ENCODE measurements at places on chromosomes 6 and 20.

DNA sequence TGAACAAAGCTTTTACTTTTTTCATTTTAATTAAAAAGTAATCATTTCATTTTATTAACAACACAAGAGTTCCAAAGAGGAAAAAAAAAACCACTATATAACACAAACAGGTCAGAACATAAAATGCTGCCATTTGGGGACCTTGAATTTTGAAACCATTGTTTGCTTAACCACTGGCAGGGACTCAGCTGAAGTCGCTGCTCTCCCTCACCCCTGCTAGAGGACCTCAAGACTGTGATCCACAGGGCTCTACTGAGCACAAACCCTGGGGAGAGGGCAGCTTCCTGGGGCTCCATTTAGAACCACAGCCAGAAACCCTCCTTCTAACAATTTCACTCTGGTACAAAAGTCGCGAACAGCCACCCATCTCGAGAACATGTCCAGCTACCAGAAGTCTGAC, 28.8 kb downstream of the NCOA5 start:
- no peak for DNase-seq

DNA sequence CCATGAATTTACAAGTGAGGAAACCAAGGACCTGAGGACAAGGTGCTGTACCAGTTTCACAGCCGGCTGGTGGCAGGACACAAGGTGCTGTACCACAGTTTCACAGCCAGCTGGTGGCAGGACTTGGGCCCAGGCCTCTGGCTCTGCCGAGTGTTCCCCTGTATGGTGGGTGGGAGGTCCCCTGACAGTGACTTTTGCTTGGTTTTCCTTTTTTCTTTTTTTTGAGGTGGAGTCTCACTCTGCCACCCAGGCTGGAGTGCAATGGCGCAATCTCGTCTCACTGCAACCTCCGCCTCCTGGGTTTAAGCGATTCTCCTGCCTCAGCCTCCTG, 212.4 kb downstream of the LY86 start:
- DNase-seq: no peak

- DNase-seq: no peak
Observed at GRCh38 chr6:82691997-82692396, 328.4 kb downstream of the TPBG start.

DNA sequence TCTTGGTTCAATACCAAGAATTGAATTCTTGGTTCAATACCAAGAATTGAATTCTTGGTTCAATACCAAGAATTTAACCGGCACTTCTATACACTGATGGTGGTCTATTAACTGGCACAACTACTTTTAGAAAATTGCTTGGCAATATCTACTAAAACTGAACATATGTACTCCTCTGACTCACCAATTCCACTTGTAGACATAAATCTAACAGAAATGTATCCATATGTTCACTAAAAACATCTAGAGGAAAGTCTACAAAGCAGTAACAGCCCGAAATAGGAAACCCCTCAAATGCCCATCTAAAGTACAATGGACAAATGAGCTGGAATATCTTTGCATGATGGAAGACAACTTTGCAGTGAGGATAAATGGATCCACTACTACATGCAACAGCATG, 71.9 kb downstream of the KIF16B start:
- DNase-seq: no peak

GRCh38 chr20:62979876-62980373, 26.8 kb downstream of the BHLHE23 start:
- no peak for DNase-seq

- DNase-seq: no peak
Observed at GRCh38 chr6:347232-347631, 44.3 kb upstream of the IRF4 start.

DNA sequence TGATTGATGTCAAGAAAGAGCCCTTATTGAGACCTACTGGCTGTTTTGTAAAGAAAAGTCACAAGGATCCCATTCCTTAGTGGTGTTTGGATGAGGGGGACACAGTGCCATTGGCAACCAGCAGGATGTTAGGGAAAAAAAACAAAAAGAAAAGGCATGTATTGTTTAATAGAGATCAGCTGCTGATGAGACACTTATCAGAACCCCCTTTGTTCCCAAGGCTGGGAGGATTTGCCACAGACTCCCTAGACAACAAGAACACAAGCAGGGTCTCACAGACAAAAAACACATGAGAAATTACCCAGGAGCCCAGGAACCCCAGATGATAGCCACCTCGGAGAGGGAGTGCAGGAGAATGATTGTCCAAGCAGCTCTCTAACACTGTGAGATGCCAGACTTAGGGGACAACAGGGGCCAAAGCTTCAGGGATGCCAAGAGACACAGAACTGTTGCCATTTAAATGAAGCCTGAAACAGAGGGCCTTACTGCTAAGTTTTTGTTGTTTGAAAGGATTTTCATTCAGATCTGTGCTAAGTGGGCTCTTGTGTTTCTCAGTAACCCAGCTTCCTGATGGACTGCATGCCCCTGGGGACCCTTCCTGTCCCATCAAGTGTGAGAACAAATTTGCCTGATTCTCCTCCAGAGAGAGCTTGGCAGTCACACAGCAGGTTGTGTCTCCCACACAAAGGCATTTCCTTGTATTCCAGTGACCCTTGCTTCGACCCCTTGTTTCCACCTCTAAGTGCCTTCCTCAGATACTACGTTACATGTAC, 48.7 kb upstream of the HEY2 start:
- no peak for DNase-seq

DNA sequence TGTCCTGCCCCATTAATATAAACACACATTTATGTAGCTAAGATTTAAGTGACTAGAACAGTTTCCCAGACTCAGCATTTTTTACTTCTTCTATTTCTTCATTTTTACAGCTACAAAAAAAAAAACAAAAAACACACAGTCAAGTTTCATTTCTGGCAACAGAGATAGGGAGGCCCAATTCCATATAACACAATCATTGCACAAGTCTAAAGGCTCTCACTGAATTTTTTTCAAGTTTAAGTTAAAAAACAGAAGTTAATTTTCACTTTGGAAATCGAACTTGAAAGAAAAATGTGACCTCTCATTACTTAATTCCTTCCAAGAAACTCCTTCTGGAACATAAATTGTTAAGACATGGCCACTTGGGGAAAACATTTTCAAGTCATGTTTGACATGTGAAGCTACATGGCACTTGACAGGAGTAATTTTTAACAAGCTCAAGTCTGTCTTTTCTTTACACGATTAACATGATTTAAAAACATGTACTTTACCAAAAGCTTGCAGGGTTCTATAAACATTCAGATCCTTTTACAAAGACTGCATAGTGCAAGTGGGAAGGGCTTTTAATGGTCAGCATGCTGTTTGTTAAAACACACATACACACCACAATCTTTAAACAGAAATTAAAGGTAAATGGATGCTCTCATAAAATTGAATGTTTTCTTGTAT, 100.1 kb upstream of the CCDC28A start:
- no peak for DNase-seq

GRCh38 chr6:3542032-3542640, 85.3 kb upstream of the SLC22A23 start:
- no peak for DNase-seq

DNA sequence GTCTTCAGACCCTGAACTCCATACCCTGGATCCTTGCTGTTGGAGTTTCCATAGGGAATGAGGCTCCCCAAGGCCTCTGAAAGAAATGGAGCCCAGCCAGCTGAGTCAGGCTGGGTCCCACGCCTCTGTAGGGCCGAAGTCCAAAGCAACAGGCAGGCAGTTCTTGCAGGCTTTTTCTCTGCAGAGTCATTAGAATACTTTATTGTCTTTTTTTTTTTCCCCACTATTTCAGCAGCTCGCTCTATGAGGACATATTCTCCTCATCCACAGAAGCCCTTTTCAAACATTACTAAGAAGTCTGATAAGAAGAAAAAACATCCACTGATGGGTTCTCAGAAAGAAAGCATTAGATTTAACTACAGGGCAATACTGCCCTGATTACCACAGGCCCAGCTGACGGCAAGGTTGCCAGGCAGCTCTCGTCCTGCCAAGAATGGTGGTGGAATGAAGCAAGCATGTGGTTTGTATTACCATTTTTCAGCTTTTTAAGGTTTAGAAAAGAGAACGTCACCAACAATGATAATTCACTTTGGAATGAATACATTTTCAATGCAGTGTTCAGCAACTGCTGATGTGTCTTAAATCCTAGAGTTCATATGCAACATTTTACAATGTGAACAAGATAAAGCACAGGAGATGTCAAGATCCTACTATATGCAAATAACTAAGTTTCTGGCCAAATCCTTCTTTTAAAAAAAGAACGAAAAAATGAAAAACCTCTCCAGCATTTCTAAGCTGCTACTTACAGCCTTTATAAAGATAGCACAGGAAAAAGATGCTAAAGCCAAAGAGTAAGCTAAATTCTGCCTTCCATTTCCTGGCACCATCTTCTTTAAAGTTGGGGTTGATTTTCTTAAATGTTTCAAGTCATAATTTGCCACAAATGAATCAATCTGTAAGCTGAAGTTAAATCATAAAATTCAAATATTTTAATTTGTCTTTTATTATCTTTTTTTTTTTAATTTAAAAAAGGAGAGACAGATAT, 223.6 kb upstream of the CITED2 start:
- no peak for DNase-seq

DNA sequence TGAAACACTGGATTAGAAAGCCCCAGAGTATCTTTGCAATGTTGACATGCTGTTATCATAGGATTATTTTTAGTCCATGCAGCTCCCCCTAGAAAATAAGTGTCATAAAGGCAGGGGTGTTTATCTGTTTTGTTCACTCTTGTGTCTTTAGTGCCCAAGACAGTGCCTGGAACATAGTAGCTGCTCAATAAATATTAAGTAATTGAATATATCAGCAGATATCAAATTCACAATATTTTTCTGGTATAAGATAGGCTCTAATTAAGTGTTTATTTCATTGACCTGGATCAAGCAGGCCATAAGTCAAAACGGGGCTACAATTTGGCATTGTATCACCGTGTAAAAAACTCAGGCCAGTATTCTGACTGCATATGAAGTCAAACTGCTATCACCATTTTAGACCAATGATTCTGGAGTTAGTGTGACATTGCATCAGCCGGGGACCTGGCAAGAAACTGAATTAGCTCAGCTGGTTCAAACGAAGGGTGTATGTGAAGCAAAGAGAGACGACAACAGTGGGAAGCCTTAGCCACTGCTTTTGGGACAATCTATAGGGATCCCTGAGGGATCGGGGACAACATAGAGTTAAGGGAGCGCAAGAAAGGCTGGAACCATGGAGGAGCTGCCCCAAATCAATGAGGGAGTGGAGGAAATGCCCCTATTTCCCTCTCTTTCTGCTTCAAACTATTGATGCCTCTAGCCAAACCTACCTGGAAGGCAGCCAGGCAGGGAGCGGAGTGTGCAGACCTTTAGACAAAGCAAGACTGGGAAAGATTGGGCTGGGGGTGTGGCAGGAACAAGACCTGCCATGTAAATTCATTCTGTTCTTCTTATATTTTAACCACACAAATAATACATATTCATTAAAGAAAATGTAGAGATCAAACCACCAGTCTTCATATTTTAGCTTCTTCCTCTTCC, 112.2 kb downstream of the PLEKHG1 start:
- no peak for DNase-seq

DNA sequence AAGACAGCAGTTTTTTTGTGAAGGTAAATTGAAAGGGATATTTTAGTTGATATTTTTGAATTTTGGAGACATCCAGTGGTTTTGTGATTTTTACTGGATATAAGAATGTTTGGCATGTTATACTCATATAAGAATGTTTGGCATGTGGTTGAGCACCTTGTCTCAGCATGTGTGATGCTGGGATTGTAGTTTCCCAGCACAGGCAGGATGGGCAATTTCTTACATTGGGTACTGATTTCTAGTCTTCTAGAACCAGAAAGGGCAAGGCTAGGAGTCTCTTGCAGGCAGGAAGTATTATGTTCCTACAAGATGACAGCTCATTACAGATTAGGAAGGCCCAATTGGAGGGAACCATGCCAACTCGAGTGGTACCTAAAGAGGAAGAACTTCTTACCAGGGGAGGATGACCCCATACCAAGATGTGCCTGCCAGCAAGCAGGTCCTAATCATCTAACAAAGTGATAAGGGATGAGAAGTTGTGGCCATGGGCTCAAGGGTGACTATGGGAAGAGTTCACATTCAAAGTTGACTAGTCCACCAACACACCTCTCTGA, 377.8 kb downstream of the UTRN start:
- DNase-seq: no peak

- no peak for DNase-seq
Observed at GRCh38 chr20:31712112-31712553, 10.5 kb downstream of the BCL2L1 start.

DNA sequence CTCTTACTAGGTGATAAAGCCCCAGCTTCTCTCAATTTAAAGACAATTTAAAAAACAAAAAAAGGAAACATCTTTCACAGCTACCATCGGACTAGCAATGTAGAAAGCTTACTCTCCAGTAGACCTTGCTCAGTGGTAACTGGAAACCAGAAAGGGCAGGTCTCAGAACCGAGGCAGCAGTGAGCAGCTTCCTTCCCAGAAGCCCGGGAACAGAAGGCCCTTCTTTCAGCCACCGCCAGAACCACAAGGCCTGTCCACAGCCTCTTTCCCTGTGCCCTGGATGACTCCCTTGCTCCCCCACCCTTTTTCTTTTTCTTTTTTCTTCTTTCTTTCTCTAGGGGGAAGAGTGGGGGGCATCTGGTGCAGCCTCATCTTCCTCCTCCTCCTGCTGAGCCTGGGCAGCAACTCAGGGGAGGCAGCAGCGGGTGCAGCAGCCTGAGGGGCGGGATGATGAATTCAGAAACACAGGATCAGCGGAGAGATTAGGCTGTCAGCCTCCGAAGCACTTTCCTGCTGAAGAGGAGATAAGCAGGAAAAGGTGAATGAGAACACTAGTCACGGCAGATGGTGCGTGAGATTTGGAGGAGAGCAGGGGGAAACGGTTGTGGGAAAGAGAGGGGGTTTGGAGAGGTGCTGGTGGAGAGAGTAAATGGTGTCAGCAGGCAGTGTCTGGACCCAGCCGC, 158.5 kb downstream of the ID4 start:
- no peak for DNase-seq

DNA sequence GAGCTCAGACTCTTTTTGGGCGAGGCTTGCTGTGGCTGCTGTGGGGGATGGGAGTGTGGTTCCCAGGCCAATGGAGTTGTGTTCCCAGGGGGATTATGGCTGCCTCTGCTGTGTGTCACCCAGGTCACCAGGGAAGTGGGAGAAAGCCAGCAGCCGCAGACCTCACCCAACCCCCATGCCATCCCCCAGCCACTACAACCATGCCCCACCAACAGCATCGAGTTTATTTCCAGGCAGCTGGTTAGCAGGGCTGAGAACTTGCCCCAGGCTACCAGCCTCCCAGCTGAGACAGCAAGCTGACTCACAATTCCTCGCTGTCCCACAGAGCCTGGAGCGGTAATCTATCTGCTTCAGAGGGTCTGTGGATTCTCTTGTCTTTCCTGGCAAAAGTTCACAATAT, 331.7 kb downstream of the FRK start:
- DNase-seq: no peak
